ENCODE measurements at places on chromosomes 12 and 14.

DNA sequence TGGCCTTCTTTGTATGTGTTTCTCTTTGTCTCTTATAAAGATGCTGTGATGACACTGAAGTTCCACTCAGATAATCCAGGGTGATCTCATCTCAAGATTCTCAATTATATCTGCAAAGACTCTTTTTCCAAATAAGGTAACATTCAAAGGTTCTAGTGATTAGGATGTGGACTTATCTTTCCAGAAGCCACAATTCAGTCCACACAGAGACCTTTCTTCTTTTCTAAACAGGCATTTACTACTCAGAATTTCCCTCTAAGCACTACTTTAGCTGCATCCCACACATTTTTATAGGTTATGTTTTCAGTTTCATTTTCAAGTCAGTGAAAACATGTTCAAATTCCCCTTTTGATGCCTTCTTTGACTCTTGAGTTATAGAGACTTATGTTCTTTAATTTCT, 9.0 kb upstream of the NKX2-1 start:
- DNase-seq: no peak

DNA sequence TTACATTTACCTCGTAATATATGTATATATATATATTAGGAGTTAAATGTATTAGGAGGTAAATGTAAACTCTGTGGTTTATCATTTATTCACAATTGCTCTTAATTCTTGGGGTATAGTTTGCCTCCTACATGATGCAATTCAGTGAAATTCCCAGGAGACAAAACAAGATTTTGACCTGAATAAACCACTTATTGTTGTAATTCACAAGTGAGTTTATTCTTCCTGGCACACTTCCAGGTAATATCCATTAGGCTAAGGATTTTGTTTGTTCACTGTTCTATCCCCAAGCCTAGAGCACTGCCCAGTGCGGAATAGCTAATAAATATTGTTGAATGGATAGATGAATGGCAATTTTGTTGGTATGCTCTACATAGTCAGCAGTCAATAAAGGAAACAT, 3.0 kb downstream of the SMIM10L1 start:
- no peak for DNase-seq

DNA sequence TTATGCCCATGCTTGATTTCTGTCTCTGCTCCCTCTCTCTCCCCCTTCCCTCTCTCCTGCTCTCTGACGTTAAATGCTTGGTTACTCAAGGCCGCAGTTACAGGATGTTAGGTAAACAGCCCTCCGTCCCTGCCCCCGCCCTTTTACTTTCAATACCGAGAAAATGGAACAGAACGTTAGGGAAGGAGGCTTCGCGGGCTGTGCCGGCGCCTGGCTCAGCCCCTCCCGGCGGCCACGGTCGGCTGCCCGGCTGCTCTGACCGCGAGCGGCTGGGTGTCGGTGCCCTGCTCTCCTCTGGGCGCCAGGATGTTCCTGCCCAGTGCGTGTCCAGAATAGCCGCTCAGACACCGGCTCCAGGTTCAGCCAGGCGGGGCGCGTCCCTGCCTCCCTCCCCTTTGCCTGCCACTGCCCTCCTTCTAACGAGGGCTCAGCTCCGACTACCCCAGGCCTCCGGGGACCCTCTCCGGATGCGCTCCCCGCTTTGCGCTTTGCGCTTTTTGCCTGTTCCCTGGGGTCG, 166.1 kb downstream of the ADCK1 start:
- no peak for DNase-seq

DNA sequence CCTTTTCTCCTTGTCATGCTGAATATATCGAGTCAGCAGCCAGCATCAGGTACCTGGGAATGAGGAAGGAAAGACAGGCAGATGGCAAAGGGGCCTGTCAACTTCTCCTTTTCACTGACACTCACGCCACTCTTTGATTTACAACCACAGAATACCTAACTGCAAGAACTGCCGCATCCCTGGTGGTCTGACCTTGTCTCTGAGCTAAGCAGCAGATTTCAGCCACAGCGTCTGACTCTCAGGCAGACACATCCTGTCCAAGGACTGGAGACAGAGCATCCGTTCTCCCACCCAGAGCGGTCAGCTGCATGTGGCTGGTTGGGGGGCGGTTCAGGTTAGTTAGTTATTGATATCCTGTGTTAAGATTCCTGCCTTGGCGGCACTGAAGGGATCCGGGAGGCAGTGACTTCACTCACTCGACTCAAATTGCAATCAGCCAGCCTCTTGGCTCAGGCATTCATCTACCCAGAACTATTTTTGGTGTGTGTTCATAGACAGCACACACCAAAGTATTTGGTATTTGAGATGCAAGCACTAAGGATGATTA, 11.2 kb upstream of the MAP1LC3B2 start:
- DNase-seq: no peak

DNA sequence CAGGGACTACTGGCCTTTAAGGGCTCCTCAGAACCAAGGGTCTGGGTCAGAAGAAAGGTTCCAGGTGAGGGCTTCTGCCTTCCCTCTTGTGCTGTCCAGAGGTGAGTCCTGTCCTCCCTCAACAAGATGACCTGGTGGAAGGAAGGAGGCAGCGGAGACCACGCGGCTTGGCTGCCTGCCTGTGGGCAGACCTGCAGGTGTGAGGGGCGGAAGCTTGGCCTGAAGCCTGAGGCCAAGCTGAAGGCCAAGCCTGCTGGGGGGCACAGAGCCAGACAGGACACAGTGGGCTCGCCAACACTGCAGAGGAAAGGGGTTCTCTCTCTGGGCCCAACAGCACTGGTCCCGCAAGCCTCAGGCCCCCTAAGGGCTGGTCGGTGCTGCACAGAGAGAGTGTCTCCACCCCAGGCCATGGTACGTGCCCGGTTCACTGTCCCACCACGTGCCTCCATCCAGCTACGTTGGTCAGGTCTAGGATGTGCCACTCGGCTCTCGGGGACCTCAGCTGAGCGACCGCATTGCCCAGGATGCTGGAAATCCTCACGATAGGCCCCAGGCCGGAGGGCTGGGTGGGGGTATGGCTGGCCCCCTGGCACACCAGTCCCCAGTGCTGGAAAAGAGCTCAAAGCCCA, 170.0 kb upstream of the PRMT8 start:
- no peak for DNase-seq

GRCh38 chr12:14689996-14690395, 6.4 kb downstream of the GUCY2C start:
- no peak for DNase-seq

DNA sequence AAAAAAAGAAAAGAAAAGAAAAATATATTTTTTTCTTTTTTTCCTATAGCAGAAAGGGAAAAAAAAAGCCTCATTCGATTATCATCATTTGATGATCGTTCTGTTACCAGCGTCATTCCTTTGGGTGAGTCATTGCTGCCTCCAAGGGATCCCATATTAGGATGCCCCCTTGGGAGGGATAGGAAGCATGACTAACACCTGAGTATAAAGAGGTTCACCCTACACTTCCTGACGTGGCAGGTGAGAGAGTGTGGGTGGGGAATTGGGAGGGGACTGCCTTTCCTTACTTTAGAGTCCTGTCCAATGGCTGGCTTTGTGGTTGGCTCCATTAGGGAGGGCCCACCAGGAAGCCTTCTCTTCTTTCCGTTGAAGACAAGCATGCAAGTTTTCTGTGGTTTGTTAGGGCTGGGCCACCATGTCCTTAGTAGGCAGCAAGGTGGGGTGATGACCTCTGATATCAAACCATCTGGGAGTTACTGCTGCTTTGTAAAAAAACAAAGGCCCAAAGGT, 56.1 kb upstream of the FUT8 start:
- no peak for DNase-seq

DNA sequence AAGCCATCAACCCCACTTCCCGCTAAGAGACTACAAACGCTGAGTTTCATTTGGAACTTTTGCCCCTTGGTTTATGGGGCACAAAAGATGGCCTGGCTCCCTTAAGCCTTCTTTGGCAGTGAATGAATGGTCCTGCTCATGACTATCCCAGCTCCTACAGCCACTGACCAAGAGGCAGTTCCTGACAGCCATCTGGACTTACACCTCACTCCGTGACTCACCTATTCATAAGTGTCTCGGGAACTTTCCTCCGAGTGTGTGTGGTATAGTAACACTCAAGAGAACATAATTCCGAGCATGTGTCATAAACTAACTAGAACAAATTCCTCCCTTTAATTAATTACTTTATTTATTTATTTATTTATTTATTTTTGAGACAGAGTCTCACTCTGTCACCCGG, 51.9 kb upstream of the NUDT4 start:
- DNase-seq: no peak

DNA sequence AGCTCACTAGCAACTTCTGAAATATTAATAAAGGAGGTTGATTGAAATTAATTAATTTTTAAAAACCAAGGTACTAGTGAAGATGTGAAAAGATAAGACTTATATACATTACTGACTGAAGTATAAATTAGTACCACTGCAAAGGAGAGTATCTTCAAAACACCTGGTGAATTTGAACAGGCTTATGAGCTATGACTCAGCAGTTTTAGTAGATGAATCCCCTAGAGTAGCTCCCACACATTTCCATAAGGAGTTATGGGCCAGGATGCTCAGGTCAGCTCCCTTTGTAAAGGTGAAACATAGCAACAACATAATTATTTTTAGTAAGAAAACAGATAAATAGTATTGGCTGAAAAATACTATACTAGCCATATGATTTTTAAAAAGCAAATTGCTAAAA, 218.6 kb downstream of the SYT1 start:
- peak; percentile 72 for DNase-seq

DNA sequence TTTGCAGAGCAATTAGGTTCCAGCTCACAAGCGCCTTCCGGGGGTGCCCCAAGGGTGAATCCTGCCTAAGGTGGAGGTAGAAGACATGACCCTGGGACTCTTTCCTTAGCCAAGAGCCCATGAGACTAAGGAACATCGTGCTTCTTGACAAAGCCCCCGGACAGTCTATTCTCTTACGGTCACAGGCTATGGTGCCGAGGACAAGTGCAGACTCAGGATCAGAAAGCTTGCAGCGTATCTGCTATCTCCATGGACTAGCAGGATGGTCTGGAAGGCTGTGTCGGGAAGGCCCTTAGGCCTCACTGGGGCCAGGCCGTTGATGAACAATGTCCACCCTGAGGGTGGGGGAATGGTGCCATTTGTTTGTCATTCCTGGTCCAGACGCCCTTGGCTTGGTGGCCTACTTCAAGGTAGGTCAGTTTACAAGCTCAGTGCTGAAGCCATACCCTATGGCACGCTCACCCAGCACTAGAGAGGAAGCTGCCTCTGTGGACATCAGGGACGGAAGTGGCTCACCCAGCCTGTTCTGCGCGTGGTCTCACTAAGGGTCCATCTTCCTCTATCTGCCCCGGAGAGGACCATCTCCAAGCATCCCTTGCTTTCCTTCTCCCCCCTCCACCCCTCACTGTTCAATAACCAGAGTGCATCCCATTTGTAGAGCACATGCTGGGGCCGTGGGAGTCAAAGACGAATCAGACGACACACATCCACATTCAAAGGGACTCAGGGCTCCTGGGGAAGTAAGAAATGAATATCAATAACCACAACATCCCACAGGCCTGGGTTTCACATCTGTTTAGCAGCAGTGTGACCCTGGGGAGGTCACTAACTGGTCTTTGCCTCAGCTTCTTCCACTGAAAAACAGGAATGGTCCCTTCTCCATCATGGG, 45.0 kb upstream of the IQSEC3 start:
- DNase-seq: no peak

DNA sequence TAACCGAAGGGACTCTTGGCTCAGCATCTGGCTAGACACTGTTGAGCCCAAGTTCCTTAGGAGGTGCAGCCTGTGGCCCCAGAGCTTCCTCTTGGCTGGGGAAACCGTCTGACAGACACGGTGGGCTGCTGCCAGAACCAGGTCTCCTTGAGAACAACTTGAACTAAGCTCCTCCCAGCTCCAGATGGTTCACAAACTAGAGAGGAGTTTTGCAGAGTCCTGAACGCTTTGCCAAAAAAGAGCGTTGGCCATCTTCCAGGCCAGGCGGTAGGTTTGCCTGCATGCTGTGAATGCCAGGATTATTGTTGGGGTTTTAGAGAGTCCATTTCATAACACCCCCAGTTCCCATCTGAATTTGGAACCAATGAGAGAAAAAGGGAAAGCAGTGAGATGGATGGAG, 399.8 kb downstream of the RGS6 start:
- DNase-seq: peak; percentile 94

DNA sequence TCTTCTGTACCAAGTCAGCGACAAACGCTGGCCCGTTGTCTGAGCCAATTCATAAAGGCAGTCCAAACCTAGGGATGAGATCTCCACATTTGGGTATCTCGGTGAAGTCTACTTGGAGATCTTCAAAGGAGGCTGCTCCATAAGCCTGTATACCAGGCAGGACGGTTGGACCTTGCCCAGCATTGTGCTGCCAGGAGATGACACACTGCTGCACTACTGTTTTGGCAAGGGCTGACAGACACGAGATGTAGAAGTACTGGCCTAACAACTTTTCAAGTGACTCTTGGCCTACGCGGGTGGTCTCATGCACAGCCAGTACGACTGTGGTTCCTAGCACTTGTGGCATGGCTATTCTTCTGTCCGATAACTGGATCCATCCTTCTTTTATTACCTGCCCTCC, 135.3 kb downstream of the SLC38A6 start:
- DNase-seq: no peak

GRCh38 chr12:32217354-32218310, 111.0 kb downstream of the BICD1 start:
- peak; percentile 83 for DNase-seq

- DNase-seq: no peak
Measured at GRCh38 chr14:89544636-89545301, 127.7 kb upstream of the FOXN3 start.

GRCh38 chr14:50667996-50668825, at the start of gene SAV1:
SAV1 (minus strand) TSS chr14:50668306; CDS start chr14:50667967, 339 bp downstream.
- DNase-seq: peak; percentile 88

GRCh38 chr14:87635442-87635841, 357.5 kb downstream of the GALC start:
- DNase-seq: no peak

DNA sequence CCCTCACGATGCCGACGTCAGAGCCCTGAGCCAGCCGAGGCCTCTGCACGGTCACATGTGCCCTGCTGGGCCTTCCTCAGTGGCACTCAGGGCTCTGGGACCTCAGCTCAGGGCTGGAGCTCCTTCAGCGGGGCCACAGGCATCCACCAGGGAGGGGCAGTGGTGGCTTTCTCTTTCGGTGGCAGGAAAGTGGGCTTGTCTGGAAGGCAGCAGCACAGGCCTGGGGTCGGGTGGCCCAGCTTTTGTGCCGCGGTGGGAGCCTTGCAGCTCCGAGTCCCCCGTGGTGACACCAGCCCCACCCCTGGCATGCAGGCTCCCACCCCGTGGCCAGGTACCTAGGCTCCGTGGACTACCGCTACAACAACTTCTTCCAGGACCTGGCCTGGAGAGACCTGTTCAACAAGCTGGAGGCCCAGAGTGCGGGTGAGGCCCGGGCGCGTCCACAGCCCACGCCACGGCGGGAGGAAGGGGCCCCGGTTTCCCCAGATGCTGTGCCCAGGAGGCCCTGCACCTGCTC, 14.2 kb upstream of the TEX22 start:
- no peak for DNase-seq

GRCh38 chr14:106792543-106792942, 1266.2 kb downstream of the TMEM121 start:
- no peak for DNase-seq

- DNase-seq: no peak
Measured at GRCh38 chr14:77970646-77971045, 170.7 kb downstream of the ADCK1 start.

DNA sequence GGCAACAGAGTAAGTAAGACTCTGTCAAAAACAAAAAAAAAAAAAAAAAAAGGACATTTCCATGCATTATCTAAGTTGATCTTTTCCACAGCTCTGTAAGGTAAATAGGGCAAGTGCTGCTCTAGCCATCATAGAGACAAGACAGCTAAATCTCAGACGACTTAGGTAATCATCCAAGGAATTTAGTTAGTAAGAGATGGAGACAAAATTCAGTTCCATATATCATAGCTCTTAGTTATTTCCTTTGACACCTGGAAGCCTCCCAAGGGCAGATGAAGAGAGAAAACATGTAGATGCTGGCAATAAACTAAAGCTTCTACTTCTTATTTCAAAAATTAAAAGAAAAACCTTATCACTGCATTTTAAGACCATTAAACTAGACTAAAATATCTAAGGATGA, 48.7 kb downstream of the ST8SIA1 start:
- DNase-seq: no peak

All from NCI-H2171 treated with DMSO at 0.1 percent for 48 hours (cell line).